ENCODE measurements at places on chromosomes 16 and 17.

- DNase-seq = no peak
Measured at GRCh38 chr16:64450177-64450576, 671.7 kb downstream of the CDH11 start.

DNA sequence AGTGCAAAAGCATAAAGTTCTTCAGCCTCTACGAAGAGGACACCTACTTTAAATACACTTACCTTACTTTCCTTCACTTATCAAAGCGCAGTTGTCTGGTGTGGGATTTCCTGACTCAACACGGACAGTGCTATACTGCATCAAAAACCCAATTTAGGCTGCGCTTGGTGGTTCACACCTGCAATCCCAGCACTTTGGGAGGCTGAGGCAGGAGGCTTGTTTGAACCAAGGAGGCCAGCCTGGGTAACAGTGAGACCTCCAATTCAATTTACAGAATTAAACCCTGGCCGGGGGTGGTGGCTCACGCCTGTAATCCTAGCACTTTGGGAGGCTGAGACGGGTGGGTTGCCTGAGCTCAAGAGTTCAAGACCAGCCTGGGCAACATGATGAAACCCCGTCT, 4.1 kb downstream of the JMJD6 start:
- DNase-seq = no peak

DNA sequence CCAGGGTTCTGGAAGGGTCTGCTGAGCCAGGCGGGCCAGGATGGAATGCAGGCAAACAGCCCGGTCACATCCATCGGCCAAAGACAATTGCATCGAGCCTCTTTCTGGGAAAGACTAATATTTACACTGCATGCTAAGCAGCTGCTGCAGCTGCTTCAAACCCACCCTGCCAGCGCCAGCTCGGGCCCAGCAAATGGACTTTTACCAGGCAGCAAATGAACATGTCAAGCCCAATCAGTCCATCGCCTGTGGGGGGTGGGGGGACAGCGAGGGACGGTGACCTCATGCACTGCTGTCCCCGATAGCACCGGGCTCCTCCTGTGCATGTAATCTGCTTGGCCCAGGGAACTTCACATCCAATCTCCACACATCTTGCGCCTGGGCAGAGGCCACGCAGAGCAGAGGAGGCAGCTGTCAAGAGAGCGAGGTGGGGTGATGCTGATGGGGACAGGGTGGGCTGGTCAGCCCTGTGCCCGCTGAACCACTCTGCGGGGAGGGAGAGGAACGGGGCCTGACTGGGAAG, 39.4 kb upstream of the CDH5 start:
- DNase-seq = peak; percentile 46

- DNase-seq = peak; percentile 82
Measured at GRCh38 chr16:78748220-78748929, 648.9 kb downstream of the WWOX start.

GRCh38 chr16:78130083-78130608, 30.7 kb downstream of the WWOX start:
- DNase-seq = no peak

DNA sequence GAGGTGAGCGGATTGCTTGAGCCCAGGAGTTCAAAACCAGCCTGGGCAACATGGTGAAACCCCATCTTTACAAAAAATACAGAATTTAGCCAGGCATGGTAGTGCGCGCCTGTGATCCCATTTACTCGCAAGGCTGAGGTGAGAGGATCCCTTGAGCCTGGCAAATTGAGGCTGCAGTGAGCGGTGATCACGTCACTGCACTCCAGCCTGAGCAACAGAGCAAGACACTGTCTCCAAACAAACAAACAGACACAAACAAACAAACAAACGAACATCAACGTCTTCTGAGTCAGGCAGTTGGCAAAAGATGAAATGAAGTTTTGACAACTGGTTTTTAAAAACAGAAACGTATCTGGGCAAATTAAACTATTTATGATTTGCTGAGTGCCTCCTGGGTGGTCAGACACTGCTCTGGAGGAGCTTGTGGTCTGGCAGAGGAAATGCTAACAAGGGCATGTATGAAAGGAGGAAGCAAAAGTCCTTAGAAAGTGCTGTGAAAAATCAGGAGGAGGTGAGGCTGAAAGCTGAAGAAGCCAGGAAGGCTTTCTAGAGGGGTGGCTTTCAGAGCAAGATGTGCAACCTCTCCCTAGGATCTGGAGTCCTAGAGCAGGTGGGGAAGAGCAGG, 10.2 kb upstream of the KRT20 start:
- no peak for DNase-seq

- no peak for DNase-seq
Measured at GRCh38 chr17:61279476-61280145, 120.0 kb upstream of the TBX2 start.

DNA sequence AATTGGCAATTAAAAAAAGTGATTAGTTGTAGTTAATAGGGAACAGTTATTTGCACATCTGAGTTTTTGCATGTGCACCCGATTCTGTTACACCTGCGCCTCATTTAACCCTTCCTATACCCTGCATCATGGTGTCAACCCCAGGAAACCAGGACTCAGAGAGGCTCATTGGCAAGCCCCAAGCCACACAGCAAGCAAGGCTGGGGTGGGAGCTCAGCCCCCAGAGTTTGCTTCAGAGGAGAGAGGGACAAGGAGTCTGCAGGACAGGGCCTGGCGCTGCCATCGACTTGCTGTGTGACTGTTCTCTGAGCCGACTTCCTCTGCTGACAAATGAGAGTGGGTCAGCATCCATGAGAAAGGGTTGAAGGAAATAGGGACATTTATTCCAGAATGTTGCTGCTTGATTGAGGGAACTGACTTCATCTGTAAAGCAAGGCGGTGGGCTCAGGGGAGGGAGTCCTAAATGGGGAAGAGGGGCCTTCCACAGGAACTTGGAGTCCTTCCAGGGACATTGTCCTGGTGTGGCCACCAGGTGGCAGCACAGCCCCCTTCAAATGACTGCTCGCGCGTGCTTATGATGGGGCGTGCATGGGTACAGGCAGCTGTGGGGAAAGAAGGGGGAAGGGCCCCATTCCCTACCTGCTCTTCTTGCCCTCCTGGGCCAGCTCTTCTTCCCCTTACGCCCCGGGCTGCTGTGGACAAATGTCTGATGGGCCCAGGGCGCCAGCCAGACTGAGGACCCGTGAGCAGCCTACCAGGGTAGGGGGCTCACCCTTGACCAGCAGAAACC, 51.6 kb downstream of the NT5M start:
- DNase-seq = peak; percentile 83

- no peak for DNase-seq
Measured at GRCh38 chr16:55136356-55137150, 187.4 kb upstream of the IRX6 start.

DNA sequence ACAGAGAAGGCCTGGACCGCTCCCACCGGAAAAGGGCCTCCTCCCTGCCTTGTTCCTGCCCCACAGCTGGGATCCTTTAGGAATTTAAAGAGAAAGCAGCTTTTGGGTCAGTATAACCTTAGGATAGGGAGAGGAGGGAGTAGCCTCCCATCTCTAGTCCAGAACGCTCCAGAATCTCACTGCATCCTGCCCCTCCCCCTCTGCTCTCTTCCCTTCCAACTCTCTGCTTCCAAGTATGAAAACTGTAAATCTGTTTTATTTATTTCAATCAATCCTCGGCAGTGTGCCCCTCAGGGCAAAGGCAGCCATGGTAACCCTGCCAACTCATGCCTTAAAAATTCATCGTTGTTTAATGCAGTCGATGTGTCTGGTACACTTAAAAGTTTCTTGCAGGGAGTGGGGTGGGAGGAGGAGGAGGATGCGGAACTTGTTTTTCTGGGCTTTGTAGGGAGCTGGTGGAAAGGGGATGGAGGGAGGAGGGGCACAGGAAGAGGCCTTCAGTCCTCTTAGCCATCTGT, 21.2 kb upstream of the MTSS2 start:
- DNase-seq = peak; percentile 49

GRCh38 chr16:82004601-82005000, 6.7 kb downstream of the SDR42E1 start:
- DNase-seq = no peak

DNA sequence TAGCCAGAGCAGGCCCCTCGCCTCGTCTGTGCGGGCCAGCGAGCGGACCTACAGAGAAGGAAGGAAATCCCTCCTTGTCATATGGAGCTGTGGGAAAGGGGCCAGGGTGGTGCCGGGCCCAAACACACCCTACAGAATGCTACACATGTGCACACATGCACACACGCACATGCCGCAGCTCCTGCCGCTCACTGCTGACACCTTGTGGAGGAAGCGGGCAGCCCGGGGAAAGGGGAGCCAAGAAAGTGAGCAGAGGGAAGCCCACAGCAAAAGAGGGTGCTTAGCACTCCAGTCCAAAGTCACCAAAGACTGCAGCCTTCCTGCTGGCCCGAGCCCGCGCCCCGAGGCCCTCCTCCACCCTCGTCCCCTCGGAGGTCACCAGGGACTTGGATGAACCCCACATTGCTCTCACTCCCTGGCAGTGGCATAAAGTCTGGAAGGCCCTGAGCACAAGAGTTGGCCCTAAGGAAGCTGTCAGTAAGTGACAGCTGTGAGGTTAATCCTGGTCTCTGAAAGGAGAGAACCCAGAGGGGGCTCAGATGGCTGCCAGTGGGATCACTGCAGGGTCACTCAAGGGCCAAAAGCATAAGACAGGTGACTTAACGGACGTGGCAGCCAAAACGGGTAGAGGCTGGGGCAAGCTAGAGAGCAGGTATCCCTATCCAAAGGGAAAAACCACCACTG, 68.2 kb downstream of the MYO18A start:
- peak; percentile 88 for DNase-seq

- DNase-seq = no peak
Measured at GRCh38 chr16:12876778-12877177, 24.6 kb upstream of the SHISA9 start.

DNA sequence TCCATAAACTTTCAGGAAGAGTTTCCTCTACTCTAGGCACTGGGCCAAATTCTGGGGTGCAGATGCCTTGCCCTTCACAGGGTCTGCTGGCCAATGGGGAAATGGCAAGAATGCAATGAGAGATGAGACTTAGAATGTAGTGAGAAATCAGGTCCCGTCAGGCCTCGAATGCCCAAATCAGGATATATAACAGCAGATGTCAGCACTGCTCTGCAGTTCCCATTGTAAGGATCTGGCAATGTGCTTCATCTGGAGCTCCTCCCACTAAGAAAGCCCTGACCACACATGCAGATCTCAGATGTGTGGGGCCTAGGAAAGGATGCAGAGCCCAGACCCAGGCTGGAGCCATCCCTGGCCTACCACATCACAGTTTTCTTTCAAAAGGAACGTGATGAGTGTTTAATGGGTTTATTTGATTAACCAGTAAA, 13.9 kb upstream of the LPCAT2 start:
- DNase-seq = peak; percentile 54

DNA sequence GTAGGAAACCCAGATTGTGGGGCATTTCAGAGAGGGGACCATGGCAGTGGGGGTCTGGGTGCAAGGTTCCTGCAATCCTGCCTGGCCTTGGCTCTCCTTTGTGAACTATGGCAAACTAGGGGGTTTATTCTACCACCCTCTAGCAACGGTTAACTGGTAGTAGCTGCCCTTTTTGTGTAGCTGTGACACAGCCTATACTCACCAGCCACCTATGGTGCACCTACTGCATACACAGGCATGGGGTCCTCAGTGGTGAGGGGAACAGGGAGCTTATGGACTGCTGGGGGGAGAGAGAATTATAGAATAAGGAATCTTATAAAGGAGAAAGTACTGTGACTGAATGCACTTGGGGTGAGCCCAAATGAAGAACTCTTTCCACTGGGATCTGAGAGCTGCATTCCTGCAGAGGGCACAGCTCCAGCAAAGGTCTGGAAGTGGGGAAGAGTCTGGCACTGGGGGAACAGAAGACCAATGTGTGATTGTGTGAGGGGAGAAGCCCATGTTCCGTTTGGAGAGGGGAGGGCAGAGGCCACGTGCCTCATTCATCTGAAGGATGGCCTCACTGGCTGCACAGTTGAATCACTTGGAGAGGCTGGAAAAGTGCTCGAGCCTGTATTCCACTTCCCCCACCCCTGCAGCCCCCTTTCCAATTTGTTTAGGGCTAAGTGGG, 2.1 kb downstream of the MT1X start:
- no peak for DNase-seq

- DNase-seq = no peak
Measured at GRCh38 chr16:83952587-83952939, 477 bp upstream of the OSGIN1 start.

GRCh38 chr16:52707676-52708337, 160.9 kb upstream of the TOX3 start:
- no peak for DNase-seq

DNA sequence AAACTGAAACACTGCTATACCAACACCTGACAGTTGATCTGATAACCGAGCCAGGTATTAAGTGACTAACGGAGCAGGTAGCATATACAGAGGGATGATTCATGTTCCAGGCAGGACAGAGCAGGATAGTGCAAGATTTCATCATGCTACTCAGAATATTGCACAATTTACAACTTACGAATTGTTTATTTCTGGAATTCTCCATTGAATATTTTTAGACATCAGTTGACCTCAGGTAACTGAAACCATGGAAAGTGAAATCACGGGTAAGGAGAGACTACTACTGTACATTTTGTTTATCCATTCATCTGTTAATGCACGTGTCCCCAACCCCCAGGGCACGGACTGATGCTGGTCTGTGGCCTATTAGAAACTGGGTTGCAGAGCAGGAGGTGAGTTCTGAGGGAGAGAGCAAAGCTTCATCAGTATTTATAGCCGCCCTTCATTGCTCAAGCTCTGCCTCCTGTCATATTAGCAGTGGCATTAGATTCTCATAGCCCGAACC, 14.5 kb upstream of the PPM1E start:
- no peak for DNase-seq

- no peak for DNase-seq
Measured at GRCh38 chr17:45384047-45384788, 48.5 kb downstream of the ARHGAP27 start.

DNA sequence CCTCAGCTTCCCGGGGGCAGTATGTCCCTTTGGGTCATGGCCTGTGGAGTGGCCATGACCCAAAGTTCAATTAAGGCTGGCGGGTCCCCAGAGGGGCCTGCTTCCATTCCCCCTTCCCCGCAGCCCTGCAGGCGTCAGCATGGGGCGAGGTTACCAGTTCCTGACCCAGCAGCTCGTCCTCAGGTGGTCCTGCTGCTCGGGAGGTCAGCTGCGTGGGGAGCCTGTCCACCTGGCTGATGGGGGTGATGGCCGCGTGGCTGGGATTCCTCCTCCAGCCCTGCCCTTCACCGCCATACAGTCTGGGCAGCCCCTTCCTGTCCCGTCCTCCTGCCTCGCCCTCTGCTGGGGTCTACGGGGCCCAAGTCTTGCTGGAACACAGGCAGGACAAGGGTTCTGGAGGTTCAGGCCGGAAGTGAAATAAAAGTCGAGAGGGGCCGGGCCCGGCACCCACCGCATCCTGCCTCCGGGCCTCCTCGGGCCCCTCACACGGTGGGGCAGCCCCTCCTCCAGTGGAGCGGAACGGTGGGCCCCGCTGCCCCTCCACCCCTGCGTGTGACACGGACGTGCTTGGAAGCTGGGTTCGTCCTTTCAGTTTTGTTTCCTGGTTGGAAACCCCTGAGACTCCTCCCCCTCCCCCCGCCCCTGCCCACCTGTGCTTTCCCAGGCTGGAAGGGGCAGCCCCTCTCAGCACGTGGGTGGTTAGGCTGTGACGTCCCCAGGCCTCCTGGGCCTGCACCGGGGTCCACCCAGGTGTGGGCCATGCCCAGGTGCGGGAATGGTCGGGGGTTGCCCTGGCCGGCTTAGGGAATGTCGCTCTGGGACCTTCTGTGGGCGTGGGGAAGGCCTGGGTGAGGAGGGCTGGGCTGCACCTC, 6.8 kb downstream of the UBALD2 start:
- no peak for DNase-seq

GRCh38 chr17:47172696-47173565, 16.2 kb downstream of the CDC27 start:
- DNase-seq = no peak

- no peak for DNase-seq
Measured at GRCh38 chr16:66656547-66656946, 40.0 kb downstream of the CMTM4 start.

Measured in WERI-Rb-1 (cell line).